ENCODE measurements at places on chromosomes 12 and 14. TPM values are rescaled to one million over a fixed set of nuclear protein-coding genes. Genes with fewer than 3 reads are reported as not detected.

DNA sequence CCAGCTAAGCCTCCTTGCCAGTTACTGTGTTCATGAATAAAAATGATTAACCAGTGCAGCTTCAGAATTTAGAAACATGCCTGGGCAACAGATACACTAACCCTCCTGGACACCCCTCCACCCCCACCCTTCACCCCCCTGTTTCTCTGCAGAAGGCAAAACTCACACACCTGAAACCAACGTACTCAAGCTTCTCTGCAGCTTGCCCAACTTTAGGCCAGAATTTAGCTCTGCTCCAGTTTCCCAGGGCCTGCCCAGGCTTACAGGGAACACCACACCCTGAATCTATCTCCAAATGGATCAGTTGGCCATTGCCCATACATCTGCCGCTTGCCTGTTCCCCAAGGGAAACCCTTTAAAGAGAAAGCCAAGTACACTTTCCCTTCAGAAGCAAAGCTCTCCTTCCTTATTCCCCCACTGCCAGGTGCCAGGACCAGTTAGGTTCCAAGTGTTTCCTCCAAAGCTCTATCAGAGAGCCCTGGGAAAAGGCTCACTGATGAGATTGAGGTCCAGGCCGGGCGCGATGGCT lies 1.8 kb upstream of the SPPL3 start:
- DNase-seq: no peak

The RD3L gene
- 11.6 TPM for total RNA-seq

GRCh38 chr12:77968571-77968970 lies 137.9 kb downstream of the NAV3 start:
- DNase-seq: no peak

DNA sequence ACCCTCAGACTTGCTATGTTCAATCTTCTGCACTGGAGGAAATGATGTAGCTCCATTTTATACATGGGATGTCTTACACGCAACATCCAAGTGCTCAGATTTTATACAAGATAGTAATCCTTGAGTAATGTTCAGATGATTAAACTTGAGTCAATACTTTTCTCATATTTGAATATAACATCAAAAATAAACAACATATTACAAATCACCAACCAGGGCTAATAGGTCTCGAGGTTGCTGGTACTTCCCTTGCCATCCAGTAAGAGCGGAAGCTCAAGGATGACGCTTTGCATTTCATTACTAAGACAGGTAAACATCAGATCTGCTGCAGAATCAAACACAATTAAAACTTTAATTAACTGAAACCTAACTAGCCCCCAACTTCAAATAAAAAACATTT lies 97.3 kb downstream of the FOXN3 start:
- DNase-seq: no peak

- DNase-seq: no peak
Observed at GRCh38 chr14:31933716-31934115, 143.4 kb upstream of the ARHGAP5 start.

The POTEM gene
- total RNA-seq: not detected

- no peak for DNase-seq
Observed at GRCh38 chr12:125229878-125230530, 164.8 kb downstream of the AACS start.

The POMT2 gene
- total RNA-seq: 25.5 TPM

Measured in left cardiac atrium (tissue), 4 donors.